NT2/D1 (cell line): ENCODE measurements at places on chromosomes 6 and 20.

- DNase-seq = no peak
These were observed 1712.2 kb downstream of the GRIK2 start for GRCh38 chr6:103105686-103106085.

- no peak for DNase-seq
These were observed 29.9 kb downstream of the RNGTT start for GRCh38 chr6:88933521-88933920.

- DNase-seq = no peak
These were observed 254.6 kb downstream of the EPHA7 start for GRCh38 chr6:93164781-93165180.

GRCh38 chr6:47168180-47168579 is 126.0 kb upstream of the ADGRF1 start:
- DNase-seq = no peak

GRCh38 chr6:64737418-64737817 is 969.6 kb downstream of the EYS start:
- DNase-seq = no peak

- DNase-seq = no peak
These were observed 129.1 kb upstream of the SPACA1 start for GRCh38 chr6:87918461-87918941.

GRCh38 chr6:109081026-109081425 is 13.6 kb downstream of the SESN1 start:
- no peak for DNase-seq

DNA sequence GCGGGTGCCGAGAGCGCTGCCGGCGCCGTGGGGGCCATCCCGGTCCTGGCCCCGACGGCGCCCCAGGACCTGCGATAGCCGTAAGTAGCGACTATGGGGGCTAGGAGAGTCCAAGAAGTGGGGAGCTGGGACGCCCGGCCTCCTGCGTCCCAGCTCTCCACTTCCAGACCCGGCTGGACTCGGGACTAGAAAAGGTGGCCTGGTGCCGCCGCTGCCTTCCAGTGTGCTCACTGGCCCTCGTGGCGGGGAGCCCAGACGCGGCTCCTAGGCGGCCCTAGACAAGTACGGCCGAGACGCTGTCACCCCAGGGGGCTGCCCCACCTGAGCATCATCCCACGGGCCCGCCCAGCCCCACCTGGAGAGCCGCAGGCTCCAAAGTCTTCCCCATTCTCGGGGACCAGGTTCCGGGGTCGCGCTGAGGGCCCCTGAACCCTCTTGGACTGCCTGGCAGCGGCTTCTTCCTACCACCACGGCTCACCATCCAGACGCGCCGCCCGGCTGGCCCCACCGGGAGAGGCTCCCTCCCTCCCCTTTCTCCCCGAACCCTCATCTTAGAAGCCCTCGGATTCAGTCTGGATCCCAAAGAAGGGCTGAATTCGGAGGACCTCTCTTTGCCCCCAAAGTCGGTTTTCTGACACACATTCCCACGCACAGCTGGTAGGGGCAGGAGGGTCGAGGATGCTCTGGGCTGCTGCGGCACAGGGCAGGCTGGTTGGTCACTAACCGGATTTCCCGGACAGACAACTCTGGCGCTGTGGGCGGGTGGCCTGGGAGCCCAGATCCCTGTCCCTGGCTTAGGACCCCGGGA is 870 bp upstream of the MDFI start:
- no peak for DNase-seq

DNA sequence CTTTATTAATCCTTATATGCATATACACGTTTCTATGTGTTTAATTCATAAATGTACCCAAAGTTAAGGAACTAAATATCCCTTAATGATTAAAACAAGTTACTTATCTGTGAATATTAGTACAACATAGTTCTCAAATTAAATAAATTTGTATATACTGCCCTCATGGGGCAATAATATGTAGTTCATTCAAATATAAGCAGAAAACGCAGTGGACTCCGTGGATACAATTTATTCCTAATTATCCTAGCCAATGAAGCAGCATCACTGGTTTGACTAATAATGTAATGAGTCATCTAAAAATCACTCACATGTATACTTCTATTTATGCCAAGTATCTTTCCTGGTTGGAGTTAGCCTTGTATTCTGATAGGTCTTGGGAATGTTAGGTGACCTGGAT is 111.6 kb downstream of the TBC1D32 start:
- no peak for DNase-seq

- peak; percentile 44 for DNase-seq
These were observed 50.8 kb downstream of the SNX9 start for GRCh38 chr6:157873735-157874344.

- DNase-seq = no peak
These were observed 17.8 kb upstream of the RNF182 start for GRCh38 chr6:13907001-13907350.

DNA sequence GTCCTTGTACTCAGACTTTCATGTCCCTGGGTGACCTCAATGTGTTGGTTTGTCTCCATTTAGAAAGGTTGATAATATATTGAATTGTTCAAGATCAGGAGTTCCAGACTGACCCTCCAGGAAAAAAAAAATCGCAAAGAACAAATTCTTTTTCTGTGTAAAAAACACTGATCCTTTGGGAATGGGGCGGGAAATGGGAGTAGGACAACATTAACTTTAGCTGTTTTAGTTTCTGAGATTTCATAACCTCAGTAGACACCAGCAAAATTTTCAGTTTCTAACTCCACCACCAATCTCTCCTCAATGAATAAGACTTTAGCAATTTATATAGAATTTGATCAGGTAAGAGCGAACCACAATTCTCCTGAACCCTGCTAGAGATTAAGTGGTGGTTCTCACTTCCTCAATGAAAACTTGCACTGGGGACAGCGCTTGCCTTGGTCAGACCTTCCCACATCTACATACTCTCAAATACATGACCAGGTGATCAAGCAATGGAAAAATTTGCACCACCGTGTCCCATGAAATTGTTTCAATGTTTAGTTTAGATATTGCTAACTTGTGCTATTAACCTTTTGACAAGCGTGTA is 231.2 kb upstream of the PLN start:
- DNase-seq = no peak

- DNase-seq = no peak
These were observed 210.6 kb upstream of the CDH4 start for GRCh38 chr20:61041481-61041880.

DNA sequence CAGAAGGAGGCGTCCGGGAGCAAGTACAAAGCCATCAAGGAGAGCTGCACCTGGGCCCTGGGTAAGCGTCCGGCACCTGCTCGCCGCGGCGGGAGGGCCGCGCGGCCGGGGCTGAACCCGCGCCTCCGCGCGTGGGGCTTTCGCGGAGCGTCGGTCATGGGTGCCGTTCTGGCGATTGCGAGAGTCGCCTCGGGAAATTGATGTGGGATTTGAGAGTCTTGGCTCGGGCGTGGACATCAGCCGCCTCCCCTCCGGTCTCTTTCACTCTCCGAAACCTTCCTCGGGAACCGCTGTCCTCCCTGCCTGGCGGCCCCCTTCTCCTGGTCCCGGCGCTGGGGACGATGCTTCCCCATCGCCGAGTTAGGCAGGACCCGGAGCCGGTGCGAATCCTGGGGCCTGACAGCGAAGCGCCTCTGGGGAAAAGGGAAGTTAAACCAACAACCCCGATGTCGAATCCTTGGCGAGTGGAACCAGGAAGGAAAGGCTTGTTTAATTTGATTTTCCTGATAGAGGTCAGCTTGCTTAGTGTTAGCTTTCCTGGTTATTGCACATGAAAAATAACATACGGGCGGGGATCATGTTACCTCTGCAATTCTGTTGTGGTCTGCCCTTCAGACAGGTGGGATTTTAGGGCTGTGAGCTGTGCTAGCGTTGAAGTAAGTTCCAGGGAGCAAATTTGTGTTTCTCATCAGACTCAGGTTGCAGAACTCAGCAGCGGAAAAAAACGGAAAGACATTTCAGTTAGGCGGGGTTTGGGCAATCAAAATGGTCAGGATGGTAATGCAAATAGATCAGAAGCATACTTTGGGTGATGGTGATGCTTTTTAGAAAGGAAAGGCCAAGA is 594 bp downstream of the ARFGEF3 start:
- DNase-seq = no peak

DNA sequence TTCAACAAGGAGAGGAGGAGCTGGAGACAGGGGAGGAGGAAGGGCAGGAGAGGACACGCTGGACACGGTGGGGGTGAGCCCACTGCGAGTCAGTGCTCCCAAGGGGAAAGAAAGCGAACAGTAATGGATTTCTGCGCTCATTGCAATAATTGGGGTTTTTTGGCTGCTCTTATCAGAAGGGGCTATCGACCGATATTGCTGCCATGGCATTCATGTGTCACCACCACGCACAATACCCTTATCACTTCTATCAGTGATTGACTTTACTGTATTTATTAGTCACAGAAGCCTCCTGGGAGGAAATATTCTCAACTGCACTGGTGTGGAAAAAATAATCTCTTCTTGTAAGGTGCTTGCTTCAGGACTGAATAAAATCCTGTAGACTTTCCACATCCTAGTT is 55.8 kb downstream of the CEP43 start:
- no peak for DNase-seq

- DNase-seq = no peak
These were observed 25.5 kb upstream of the SSTR4 start for GRCh38 chr20:23009636-23010035.

GRCh38 chr6:65924411-65924810 is 217.4 kb upstream of the EYS start:
- no peak for DNase-seq

DNA sequence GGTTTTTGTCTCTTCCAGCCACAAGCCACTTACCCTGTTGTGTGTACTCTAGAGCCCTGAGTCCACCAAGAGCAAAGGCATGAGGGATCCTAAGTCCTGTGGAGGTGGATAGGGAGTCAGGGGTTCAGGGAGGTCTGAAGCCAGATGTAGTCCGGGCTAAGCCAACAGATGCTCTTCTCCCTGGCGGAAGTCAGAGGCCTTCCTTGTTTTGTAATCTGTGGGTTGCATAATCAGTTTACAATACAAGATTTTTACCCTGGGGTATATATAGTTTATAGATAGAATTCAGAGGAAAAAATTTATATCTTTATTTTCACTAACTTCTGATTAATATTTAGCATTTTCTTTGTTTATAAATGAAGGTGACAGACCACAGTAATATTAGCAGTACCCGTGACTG is 9.2 kb downstream of the LAMP5 start:
- DNase-seq = no peak

GRCh38 chr6:3965071-3965718 is 113.7 kb downstream of the FAM217A start:
- DNase-seq = no peak

GRCh38 chr6:88919032-88919431 is 44.4 kb downstream of the RNGTT start:
- no peak for DNase-seq
